ENCODE measurements at places on chromosomes 13 and 19.

GRCh38 chr13:51298812-51299211 lies 40.7 kb upstream of the SERPINE3 start:
- DNase-seq, result no peak

- DNase-seq, result no peak
Observed at GRCh38 chr13:31469377-31469776, 269.6 kb downstream of the B3GLCT start.

- no peak for DNase-seq
Observed at GRCh38 chr19:10858204-10858828, 10.1 kb downstream of the C19orf38 start.

GRCh38 chr19:33250500-33250899 lies 24.9 kb upstream of the SLC7A10 start:
- no peak for DNase-seq

DNA sequence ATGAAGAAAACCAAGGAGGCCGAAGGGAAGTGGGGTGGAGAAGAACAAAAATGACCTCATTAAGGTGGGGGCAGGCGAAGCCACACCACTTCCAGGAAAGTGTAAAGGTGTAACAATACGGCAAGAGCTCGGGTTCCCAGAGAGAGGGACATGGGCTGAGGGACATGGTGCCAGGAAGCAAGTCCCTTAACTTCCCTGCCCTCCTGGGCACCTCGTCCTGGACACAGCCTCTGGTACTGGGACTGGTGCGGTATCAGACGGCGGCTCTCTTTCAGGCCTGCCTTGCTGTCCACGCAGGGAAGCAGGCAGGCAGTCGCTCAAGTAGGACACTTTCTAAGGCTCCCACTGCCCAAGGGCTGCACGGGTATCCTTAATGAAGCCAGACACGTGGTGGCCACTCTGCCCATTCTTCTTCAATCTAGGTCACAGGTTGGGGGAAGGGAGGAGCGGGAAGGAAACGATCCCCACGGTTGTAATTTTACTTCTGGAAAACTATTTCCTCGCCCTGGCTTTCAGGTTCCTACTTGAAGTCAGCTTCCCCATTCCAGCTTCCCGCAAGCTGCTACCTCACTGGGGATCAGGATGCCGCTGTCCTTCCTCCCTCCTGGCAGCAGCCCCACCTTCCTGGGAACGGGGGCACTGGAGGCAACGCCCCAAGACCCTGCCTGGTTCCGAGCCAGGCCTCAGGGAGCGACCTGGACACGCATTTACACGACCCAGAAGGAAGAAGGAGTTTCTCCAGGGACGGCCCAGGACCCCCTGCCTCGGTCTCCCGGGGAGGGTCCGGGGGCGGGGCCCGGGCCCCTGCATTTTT lies 1.2 kb downstream of the AP3D1 start:
- DNase-seq, result no peak

DNA sequence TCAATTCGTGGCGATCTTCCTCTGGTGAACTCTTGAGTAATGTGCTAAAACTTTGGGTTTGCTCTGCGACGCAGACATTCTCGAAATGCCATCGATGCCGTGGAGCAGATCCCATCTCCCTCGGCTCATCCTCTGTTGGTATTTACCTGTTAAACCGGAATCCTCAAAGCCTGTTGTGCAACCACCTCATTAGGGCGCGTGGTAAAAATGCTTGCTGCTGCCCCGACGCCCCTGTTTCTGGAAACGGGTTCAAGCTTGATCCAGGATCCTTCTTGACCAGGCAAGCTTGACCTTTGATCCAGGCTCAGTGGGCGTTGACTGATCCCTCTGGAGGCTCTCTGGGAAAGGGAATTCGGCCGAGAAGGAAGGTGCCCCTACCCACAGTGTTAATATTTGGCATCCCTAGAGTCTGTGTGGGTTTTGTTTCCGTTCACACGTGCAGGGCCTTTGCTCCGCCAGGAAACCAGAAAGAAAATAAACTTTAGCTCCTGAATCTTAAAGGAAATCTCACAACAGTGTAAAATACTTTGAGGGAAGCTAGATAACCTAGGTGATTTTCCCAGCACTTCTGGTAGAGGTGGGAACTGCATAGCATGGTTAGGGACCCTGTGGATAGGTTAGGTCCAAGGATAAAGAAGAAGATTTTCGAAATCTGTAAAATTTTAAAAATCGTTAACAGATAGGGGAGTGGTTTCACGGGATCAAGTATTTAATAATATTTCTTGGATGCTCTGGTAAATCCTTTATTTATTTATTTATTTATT lies 1.1 kb downstream of the LSM14A start:
- DNase-seq, result no peak

DNA sequence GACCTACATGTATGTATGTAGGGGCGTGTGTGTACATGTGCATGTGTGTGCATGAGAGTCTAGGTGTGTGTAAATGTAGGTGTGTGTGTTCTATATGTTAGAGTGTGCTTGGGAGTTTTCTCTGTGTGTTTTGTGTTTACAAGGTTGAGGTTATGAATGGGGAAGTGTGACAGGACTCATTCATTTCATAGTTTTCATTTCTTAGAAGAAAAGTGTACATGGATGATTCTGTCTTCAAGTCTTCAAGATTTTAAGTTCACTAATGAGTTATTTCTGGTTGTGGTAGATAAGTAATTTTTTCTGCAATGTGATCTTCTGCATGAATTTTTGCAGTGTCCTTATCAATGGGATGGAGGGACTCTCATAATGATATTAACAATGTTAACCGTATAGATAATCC lies 118.2 kb upstream of the SLC10A2 start:
- DNase-seq, result no peak

DNA sequence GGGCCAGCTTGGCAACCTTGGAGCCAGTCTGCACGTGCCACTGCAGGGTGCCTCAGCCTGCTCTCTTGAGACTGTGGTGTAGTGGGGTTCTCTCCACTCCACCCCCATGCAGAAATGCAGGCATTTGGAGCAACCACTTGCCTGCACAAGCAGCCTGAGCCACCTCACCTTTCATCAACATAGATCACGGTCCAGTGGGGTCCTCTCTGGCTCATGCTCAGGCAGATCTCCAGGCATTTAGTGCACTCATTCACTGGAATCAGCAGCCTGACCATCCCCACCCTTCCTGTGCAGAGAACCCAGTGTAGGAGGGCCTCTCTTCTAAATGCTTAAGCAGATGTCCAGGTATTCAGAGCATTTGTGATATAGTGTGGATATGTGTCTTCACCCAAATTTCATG lies 2330.1 kb downstream of the PCDH9 start:
- no peak for DNase-seq

DNA sequence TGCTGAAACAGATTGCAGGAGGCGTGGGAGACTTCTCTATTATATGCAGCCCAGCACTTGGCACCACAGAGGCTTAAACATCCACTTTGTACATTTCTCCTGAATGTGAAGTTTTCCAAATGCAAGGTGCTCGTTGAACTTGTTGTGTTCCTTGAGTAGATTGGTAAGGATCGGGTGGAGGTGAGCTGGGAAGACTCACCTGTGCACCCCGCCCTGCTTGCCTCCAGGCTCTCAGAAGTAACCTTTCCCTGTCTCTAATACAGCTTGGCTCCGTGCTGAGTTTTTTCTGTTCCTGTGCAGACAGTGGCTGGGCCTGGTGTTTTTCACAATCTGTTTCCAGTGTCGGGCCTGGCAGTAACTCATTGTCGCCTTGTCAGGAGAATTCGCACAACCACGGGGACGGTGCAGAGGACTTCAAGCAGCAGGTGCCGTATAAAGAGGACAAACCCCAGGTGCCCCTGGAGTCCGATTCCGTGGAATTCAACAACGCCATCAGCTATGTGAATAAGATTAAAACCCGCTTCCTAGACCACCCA lies 12.3 kb downstream of the SIN3B start:
- no peak for DNase-seq
